HTR-8/SVneo (cell line): ENCODE measurements at places on chromosomes 7 and 10.

GRCh38 chr7:36276428-36277248 lies 113.0 kb upstream of the ANLN start:
- no peak for DNase-seq

DNA sequence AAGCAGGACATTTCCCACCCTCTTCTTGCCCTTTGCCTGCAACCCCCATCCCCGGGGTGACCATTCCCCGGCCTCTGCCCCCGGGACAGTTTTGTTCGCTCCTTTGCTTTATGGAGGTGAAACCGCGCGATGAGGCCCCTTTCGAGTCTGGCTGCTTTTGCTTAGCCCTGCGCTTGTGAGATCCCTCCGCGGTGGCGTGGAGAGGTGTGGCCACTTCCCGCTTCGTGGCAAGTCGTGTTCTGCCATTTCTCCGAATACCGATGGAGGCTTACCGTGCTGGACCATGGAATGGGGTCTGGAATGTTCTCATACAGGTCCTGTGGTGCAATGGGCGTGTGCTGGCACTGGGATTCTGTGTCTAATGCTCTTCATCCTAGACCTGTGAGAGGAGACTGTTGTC lies 106.7 kb downstream of the LHPP start:
- no peak for DNase-seq

DNA sequence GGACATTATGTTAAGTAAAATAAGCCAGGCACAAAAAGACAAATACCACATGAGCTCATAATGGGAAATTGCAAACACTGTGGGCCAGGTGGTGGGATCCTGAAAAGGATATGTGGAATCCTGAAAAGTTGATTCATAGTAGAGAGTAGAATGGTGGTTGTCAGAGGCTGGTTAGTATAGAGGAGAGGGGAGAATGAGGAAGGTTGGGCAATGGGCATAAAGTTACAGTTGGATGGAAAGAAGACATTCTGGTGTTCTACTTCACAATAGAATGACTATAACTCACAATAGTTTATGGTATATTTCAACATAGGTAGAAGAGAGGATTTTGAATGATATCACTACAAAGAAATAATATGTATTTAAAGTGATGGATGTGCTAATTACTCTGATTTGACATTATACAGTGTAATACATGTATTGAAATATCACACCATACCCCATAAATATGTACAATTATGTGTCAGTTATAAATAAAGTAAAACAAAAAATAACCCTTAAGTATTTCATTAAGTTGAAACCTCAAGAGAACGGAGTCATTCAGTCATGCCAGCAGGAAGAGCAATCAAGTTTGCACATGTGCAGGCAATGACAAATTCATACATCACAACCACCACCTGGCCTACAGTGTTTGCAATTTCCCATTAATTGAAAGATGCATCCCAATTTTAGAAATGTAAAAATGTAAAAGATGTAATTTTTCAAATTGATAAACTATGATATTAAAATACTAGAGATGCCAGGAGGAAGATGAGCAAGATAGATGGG lies 156.7 kb downstream of the MAGI2 start:
- no peak for DNase-seq

- no peak for DNase-seq
Measured at GRCh38 chr7:19062216-19062615, 55.2 kb downstream of the TWIST1 start.

DNA sequence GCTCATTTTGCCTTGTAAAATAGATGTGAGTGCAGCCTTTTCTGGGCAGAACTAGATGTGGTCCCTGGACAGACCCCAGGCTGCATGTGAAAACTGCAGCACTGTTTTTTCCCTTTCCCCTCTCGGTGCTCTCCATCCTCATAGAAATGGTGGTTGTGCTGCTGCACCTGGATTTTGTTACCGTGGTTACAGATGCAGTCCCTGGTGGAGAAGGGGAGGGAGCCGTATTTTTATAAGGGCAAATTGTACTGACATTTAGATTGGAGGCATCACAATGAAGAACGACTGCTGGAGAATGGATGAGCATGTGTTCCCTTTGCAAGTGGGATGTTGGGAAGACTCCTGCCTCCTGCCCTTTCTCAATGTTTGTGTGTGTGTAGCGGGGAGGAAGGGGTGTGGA lies 469.9 kb downstream of the CCSER2 start:
- DNase-seq, result no peak

DNA sequence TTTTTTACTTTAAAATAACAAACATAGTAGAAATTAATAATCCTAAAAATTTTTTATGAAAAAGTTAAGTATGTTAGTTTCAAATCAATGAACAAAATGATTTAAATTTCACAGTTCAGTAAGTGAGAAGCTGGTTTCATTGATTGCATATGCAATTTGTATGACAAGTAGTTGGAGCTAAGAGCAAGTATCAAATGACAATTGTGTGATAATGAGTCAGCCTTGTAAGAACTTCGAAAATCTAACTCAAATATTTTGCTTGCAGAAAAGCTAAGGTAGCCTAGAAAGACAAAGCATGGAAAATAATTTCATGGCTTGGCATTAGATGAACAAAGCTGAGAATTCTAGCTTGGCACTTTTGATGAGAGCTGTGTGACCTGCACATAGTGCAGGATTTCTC lies 111.5 kb downstream of the HDAC9 start:
- DNase-seq, result no peak

DNA sequence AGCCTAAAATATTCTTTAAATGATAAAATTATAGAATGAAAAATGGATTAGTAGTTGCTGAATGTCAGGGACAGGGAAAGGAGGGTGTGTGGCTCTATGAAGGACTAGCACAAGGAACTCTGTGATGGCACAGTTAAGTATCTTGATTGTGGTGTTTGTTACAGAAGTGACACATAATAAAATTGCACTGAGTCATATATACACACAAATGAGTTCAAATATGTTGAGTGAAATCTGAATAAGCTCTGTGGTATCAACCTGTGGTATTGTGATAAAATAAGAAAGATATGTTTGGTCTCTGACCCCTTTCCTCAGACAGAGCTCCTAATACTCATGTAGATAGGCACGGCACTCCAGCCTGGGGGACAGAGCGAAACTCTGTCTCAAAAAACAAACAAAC lies 181.5 kb upstream of the TRIM24 start:
- DNase-seq, result peak; percentile 3

- no peak for DNase-seq
Measured at GRCh38 chr7:102096012-102096332, 190.7 kb upstream of the SH2B2 start.

DNA sequence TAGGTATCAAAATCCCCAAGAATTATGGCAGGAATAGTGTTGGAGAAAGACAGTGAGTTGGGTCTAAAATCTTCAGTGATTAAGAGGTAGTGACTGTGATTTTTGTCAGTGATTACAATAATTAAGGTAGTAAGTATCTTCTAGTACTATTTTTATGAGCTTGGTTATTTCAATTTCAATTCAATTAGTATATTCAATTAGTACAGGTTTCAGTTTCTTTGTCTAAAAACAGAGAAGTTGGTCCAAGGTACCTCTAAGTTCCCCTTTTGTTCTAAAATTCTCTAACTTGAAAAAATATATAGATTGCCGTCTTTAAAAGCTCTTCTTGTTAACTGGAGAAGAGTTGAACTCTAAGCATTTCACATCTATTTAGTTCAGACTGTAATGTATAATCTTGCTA lies 82.9 kb downstream of the OTUD1 start:
- no peak for DNase-seq

DNA sequence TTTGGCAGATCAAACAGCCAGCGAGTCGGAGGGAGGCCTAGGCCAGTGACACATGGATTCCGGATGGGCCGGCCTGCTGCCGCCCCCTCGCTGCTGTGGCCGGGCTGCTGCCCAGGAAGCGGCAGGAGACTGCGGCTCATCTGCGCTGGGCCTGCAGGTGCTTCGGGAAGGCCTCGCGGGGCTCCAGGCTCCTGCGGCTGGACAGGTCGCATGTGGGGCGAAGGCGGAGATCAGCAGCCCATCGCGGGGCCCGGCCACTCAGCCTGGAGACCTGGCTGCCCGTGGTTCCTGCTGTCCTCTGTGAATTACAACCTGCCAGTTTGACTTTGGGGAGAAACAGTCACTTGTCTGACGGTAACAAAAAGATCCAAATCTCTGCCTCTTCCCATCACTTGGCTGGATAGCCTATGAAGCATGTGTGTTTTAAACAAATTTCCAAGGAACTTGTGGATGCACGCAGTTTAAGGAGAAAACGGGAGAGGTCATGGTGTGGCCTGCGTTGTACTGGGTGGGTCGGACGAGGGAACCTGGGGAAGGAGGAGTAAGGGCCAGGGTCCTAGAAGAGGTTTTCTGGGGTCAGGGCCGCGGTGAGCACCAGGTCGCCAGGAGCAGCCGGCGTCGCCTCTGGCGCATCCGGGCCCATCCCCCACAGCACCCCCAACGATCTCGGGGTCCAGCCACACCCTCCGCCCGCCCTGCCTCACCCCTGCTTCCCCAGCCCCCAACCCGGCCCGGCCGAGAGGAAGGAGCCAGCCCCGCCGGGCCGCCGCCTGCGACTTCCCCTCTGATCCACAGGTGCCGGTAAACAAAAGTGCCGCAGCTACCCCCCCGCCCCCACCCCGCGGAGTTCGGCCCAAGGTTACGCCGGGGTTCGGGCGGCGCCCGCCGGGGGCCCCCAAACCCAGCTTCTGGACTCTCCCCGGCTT lies 1.6 kb downstream of the SPOCK2 start:
- no peak for DNase-seq

- no peak for DNase-seq
Measured at GRCh38 chr7:50446542-50446960, 3.6 kb downstream of the FIGNL1 start.

DNA sequence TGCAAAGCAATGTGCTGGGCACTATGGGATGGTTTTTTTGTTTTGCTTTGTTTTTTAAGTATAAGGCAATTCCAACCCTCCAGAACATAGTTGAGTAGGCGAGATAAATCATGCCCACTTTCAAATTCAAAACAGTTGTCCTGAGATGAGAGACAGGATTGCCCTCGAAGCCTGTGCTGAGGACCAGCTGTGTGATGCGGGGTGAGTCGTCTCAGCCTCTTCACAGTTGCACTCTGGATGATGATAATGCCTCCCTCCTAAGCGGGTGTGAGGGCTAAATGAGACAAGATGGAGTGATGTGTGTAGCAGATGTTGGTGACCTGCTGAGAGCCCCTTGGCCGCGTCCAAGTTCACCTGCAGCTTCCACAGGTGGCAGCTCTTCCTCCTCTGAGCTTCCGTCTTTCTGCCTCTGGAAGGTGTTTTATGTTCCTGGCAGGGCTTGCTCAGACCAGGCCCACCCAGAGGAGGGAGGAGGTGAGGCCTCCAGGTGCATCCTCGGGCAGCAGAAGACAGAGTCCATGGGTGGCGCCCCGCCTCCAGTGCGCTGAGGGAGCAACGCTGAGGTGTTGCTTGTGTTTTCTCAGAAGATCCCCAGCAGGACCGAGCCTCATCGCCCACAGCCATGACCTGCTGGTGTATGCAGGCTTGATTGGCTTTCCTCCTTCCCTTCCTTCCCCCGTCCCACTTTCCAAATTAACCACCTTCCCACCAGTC lies 30.6 kb downstream of the ECHDC3 start:
- DNase-seq, result no peak
